ENCODE measurements at places on chromosomes 5 and 9.

DNA sequence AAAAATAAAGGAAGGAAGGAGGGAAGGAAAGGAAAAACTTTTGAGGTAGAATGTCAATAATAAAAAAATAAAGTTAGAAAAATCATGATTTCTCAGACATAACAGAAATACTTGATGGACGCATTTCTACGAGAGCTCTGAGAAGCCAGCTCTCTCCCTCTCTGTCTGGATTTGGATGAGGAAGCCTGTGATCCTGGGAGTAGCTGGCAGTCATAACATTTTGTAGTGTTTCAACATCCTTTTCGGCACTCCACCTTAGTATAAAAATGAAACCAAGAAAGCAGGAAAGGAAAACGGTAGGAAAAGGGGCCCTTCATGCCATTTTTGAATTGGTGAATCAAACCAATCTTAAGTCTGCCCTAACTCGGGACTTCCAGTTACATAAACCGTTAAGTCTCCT lies 321.3 kb downstream of the EPB41L4A start:
- no peak for DNase-seq

DNA sequence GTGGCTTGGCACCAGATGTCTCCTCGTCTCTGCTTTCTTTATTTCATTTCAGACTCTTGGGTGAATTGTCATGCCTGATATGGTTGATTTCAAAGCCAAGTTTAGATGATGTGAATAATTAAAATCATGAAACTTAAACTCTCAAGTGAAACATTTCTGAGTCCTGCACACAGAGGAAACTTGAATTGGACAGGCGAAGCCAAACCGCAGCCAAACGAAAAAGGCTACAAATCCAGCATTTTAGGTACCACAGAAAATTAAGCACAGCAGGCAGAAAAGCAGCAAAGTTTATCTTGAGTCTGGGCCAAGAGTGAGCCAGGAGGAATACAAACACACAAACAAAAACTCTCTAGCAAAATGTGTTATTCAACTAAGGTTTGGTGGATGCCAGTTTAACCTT lies 659.8 kb upstream of the KLF4 start:
- no peak for DNase-seq

DNA sequence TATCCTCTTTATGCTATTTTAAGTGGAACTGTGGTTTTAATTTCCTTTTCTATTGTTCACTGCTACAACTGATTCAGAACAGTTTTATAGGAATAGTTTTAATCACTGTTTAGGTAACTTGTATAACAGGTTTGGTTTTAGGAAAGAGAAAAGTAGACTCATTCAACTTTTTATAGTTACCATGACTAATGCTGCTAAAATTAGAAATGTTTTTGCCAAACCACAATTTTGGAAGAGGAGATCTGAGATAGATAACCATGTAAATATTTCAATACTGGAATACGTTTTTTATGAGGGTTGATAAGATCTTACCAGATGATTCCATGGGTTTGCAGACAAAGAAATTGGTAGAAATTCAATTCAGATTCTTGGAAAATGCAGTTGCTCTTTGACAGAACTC lies 404.6 kb upstream of the ARRDC3 start:
- no peak for DNase-seq

- DNase-seq, result no peak
These were observed 51.8 kb downstream of the ATG10 start for GRCh38 chr5:82023644-82024043.

GRCh38 chr5:68446487-68446894 lies 230.9 kb downstream of the PIK3R1 start:
- no peak for DNase-seq

GRCh38 chr9:127813686-127814226 lies 11.1 kb downstream of the FPGS start:
- DNase-seq, result no peak

DNA sequence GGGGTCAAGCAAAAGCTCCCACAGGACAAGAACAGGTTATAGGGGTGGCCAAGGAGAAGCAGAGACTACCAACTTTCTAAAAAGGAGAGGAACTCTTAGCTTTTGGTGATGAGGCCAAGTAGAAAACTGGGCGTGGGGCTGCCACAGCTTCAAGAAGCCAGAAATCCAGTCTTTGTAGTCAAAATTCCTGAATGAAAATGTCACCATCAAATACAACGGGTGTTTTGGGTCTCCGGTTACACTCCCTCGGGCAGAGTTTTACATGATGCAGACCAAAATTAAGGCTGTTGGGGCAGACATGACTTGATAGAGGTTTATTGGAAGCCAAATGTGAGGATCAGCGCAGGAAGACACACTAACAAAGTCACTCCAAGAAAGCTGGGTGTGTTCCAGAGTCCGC lies 29.4 kb upstream of the N4BP3 start:
- no peak for DNase-seq

DNA sequence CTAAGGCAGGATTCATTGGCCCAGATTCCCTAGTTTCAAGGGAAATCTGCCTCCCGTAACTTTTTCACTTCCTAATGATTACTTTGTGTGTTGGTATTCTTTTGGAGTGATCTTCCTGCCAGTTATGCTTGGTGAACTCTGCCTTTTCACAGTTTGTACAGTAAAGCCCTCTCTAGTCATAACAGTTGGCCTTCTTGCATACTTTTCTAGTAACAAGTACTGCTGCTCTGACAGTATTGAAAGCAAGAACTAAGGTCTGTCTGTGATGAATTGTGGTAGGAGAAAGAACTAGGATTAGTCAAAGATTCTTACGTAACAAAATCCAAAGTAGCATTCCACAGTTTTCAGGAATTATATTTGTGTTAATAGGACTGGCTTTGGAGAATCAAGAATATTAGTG lies 1457.2 kb upstream of the WWC1 start:
- no peak for DNase-seq
